ENCODE measurements at places on chromosomes 3 and 15. TPM values are rescaled to one million over a fixed set of nuclear protein-coding genes. Genes with fewer than 3 reads are reported as not detected.

ROPN1 gene
- polyA plus RNA-seq: 0.07 TPM

BDH1 gene
- polyA plus RNA-seq: 37.9 TPM

GAP43 gene
- 0.60 TPM for polyA plus RNA-seq

SPESP1 gene
- polyA plus RNA-seq: 6.0 TPM

ROBO2 gene
- 88.0 TPM for polyA plus RNA-seq

GRCh38 chr3:16251316-16252085 lies 13.2 kb downstream of the DPH3 start:
- DNase-seq: no peak

DNA sequence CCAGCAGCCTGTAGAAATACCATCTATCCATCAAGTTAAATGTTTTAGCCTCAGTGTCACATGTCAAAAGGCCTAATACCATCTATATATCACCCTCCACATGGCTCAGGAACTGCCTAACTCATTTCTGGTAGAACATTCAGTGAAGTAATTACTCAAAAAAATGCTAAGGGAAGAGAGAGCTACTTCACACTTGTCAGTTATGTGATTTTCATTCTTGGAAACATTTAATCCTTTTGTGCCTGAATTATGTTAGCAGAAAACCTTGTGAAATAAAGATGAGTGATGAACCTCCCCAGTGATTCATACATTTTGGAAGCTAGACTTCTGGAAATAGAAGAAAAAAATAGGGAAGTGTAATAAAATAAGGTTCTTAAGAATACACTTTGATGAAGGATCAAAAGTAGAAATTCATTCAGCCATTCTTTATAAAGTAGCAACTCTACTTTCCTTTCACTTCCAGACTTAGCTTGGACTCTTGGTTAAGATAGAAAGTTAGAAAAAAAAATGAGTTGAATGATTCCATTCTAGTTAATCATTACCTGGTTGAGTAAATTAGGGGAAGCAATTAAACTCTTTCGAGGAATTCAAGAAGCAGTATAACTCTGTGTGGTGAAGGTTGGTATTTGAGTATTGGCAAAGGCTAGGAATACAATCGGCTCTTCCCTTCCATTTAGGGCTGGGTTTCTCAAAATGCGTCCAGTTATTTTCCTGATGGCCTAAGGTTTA lies 3.6 kb downstream of the OTOL1 start:
- peak; percentile 49 for DNase-seq

GRCh38 chr15:90031231-90031791 lies 30.2 kb downstream of the ZNF710 start:
- no peak for DNase-seq

- DNase-seq: no peak
These were observed 204.9 kb upstream of the CGNL1 start for GRCh38 chr15:57171426-57171825.

DNA sequence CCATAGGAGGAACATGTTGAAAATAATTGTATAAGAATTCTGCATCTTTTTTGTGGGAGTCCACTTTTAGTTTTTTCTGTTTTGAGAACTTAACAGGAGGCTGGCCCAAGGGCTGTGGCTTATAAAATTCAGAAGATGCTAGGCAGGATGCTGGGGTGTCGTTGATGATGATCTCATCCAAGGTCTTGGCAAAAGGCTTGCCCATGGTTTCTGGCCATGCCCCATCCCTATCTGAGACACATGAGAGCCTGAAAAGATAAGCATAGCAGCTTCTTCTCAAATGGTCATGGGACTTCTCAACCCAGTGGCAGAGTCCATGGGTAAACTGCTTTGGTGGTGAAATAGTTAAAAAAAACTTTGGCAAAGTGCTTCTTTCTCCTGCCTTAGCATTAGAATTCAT lies 35.2 kb downstream of the CMSS1 start:
- DNase-seq: no peak

GRCh38 chr3:160018959-160019358 lies 30.3 kb downstream of the IL12A start:
- no peak for DNase-seq

GRCh38 chr3:16494814-16495431 lies 18.6 kb downstream of the RFTN1 start:
- no peak for DNase-seq

DNA sequence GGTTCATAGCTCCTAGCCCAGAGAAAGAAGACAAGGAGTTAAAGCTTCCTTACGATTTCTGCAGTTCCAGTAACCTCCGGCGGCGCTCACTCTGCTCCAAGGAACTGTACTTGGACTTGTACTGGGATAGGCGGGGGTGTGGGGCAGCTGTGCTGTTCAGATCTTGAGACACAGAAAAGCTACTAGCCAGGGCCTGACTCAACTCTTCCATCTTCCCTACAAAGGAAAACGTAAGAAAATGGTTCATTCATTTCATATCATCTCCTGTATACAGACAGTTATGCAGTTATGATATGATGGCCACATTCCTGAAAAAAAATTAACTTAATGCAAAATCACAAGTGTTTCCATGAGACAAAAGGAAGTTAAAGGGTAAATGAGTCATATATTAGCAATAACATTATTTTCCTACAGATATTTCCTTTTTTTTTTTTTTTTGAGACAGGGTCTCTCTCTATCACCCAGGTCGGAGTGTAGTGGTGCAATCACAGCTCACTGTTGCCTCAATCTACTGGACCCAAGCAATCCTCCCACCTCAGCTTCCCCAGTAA lies 4.6 kb downstream of the SNUPN start:
- DNase-seq: no peak

DNA sequence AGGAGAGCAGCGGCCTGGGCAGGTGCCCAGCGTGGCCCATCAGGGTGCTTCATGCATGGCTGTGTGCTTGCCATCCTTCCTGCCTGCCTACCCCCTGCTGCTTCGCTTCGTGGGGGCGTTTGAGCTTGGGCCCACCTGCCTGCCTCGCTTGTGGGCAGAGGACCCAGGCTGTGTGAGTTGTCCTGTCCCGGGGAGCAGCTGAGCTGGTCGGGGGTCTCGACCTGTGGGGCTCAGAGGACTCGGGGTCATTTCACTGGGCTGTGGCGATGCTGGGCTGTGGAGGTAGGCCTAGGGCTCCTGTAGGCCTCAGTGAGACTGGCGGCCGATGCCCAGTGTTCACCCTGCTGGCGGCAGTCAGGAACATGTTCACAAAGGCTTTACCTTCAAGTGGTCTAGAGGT lies 12.1 kb upstream of the STAB1 start:
- no peak for DNase-seq

- no peak for DNase-seq
These were observed 46.2 kb downstream of the ILDR1 start for GRCh38 chr3:121975702-121976302.

DNA sequence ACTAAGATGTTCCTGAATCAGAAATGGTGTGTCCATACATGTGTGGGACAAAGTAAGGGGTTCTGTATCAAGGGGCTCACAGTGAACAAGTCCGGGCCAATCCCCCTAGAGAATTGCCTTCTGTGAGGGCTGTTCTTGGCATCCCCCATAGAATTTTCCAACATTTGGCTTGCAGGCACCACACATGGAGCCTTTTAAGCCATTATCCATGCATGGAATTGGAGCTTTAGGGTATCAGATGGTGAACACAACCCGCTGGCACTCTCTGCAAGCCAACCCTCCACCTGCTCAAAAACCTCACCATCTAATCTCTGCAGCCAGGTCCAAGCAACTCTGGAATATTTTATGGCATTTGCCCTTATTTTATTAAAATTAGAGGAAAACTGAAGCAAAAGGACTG lies 278.7 kb downstream of the ERC2 start:
- no peak for DNase-seq

All from renal pelvis (tissue), 12 donors.